ENCODE measurements at places on chromosomes 2 and 18.

- no peak for DNase-seq
Measured at GRCh38 chr18:22434973-22435608, 17.4 kb upstream of the CTAGE1 start.

DNA sequence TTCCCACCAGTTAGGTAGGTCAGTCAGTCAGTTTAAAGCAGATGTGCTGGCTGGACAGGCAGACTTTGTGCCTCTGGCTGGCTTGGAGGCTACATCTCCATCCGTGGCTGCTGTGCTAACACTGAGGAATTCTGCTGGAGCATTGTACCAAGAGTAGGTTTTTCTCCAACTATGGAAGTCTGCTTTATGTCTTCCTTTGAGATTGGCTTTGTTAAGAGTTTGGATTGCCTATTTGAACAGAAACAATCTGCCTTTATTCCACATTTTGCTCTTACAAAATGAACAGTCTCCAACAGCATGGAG, 46.7 kb downstream of the WDR75 start:
- no peak for DNase-seq

- DNase-seq, result no peak
Measured at GRCh38 chr2:170813611-170814532, 2.8 kb upstream of the GAD1 start.

GRCh38 chr18:46649071-46649862, 7.8 kb downstream of the LOXHD1 start:
- no peak for DNase-seq

DNA sequence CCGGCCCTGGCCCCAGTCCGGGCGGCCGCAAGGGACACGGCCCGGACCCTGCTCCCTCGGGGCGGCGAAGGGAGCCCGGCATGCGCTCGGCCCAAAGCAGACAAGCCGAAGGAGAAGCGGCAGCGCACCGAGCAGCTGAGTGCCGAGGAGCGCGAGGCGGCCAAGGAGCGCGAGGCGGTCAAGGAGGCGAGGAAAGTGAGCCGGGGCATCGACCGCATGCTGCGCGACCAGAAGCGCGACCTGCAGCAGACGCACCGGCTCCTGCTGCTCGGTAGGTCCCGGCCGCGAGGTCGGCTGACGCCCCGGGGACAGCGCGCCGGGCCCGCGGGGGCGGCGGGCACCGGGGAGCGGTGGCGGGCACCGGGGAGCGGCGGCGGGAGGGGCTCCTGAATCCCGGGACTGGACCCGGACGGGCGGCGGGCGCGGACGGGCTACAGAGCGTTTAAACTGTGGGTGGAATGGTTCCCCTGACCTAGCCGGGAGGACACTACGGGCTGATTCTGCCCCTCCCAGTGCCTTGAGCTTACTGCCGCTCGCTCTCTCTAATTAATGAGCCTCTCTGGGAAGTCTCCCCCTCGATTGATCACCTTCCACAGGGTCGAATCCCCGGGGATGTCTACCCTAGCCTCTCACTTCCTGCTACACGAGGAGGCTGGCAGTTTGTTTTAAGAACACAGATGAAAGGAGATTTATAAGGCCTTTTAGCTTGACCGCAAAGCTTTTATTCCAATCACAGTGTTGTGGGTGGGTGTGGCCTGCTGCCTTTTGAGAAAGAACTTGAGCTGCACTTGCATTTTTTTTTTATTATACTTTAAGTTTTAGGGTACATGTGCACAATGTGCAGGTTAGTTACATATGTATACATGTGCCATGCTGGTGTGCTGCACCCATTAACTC, 853 bp downstream of the GNAL start:
- DNase-seq, result no peak

DNA sequence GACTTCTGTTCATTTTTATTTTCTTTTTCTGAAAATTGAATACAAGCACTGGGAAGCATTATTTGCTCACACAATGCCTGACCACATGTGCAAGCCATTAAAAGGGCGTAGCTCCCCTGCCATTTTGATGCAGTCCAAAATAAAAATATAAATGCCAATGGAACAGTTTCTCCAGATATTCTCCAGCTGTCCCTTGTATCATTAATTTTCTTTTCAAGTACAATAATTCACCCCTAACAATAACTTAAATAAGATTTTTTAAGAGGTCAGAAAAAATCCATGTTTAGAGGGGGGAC, 168.0 kb downstream of the TMEFF2 start:
- DNase-seq, result no peak

DNA sequence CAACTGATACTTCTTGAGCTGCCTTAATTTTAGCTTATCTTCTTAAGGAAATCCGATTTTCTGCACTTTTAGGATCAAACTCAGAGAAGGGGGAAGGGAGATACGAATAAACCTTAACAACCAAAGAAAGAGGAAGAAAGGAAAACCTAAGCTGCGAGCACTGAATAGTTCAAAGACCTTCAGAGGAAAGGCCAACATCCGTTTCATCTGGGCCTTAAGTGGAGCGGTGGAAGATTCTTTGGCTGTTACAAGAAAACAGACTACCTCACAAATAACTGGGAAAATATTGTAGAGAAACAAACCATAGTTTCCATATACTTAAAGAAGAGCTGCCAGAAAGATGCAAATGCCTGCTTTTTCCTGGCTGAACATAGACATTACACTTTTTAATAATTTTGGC, 43.6 kb downstream of the VIT start:
- DNase-seq, result no peak

DNA sequence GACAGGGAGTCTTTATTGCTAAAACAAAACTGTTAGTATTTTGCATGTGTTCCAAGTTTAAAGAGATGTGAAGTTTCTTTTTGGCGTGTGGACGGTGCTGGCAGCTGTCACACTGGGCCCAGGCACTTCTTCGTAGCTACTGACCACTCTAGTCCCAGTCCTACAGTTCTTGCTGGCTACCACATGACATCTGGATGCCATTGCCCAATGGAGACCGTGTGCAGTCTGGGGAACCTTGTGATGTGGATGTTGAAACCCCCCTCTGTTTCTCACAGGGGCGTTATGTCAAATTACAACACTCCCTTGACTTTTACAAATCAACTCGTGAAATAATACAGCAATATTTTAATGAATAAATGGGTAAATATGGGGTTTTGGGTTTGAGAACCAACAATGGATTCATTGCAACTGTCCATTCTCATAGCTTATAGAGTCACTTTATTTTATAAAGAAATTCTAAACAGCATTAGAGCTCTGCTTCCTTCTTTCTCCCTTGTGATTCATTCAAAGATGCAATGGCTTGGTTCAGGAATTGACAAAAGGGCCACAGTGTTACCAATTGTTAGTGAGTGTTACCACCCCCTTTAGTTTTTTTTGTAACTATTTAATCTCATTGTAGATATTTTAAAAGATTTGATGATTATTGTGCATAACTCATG, 1.2 kb downstream of the GPD2 start:
- DNase-seq, result no peak

- no peak for DNase-seq
Measured at GRCh38 chr2:27664154-27664574, 475 bp downstream of the SLC4A1AP start.

DNA sequence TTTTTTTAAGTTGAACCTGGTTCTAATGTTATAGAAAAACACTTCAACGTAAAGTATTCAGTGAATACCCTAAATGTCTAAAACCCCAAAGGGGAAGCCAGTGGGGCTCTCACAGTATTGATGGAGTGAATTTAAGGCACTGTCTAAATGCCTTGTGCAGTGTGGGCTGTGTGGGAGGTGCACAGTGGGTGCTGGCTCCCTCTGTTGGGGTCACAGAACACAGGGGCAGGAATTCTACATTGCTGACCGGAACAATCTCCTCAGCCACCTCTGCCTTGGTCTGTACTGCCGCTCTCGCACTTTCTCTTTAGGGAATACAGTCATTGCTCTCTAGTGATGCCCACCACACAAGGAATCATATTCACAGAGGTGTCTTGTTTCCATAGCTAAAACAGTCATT, 45.4 kb downstream of the SPRED2 start:
- no peak for DNase-seq

GRCh38 chr2:61949714-61950560, 44.5 kb downstream of the COMMD1 start:
- no peak for DNase-seq

DNA sequence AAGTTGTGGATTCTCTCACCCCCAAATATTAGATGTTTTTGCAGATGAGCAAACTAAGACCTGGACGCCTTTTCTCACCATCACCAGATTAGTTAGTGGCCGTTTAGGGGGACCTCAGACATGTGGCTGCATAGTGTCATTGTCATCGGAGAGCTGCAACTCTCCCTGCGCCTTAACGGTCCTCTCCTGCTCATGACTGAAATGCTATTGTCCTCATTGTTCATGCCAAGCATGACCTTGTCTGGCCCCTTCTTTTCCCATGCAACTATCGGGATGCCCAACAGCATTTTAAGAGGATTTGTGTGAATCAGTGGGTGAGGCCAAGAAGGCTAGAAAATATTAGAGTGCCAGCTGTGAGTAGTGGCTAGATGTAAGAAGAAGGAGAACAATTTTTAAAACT, 174.2 kb downstream of the SOCS6 start:
- no peak for DNase-seq

DNA sequence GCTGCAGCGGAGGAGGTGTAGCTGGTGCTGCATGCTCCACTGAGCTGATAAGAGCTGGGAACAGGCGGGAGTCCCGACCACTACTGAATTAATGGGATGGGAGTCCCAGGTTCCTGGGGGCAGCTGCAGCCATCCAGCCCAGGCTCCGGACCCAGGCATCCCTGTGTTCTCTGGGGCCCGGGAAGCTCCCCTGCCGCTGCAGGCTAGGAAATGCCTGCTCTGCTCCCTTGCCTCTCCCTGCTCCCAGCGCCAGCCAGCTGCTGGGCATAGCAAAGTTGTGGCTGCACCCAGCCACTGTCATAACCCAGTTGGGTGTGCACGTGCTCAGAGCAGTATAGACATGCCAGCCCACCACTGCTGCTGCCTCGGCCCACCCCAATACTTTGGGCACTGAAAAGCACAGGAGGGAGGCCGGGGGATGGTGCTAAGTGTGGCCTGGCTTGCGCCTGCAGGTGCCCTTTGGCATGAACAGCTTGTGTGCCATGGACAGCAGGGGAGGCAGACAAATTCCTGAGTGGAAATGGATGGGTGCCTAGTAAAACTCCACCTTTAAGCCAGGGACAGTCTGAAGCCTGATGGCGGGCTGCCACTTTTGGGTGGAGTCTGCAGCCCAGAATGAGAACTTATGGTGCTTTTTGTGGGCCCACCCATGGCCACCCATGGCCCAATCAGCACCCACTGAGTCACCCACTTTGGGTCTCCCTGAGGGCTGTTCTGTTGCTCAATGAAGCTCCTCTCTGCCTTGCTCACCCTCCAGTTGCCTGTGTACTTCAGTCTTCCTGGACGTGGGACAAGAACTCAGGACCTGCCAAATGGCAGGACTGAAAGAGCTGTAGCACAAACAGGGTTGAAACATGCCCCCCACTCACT, 219.3 kb upstream of the TMEFF2 start:
- no peak for DNase-seq

GRCh38 chr2:135096665-135097446, 44.8 kb downstream of the RAB3GAP1 start:
- no peak for DNase-seq

DNA sequence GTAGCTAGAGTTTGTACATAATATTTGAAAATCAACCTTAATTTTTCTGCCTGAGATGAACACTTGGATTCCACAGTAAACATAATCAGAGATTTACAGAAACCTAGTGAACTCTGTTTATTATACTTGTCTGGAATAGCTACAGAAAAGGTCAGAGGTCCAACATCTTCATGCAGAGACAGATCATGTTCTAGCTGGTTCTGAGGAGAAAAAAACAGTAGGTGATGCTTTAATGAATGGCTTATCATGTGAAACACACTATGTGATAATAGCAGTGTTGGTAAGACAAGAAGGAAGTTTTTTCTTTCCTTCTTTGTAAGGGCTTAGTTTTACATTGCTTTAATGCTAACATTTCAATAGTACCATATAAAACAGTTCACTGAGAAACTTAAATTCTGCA, 846.4 kb upstream of the ZEB2 start:
- no peak for DNase-seq

GRCh38 chr2:113741091-113741490, 15.4 kb downstream of the SLC35F5 start:
- no peak for DNase-seq

- no peak for DNase-seq
Measured at GRCh38 chr2:27809761-27810241, 38.3 kb downstream of the MRPL33 start.

- DNase-seq, result no peak
Measured at GRCh38 chr18:68121826-68122225, 593.1 kb downstream of the TMX3 start.

DNA sequence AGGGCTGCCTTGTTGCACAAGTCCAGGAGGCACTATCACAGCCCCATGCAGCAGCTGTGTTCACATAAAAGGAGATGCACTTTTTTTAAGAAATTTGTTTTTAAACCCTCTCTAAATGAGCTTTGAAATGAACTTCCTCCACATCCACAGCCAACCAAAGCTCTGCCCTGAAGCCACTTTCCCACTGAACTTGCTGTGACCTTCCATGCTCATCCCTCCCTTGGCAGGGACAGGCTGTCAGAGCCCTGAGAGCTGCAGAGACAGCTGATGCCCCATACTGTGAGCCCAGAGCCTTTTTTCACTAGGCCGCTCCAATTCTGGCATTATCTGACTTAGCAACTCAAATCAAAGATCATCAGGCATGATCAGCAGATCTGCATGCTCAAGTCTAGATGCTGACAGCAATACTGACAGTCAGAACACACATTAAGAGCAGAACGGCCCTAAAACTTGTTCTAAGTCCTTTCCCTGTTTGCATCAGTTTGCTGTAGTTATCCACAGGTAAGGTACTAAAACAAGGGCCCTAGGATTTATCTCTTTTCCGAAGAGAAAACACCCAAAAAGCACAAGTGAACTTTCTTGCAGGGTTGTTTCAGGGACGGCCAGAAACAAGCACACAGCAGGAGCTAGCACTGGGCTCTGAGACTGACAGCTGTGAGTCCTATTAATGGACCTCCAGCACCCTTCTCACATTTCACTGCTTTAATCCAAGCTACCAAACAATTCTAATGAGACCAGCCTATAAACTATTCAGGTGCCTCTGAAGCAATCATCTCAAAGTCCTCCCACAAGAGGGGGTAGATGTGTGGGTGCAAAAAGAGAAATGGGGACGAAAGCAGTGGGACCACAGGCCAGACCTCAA, 34.9 kb downstream of the RNU4ATAC start:
- DNase-seq, result no peak

DNA sequence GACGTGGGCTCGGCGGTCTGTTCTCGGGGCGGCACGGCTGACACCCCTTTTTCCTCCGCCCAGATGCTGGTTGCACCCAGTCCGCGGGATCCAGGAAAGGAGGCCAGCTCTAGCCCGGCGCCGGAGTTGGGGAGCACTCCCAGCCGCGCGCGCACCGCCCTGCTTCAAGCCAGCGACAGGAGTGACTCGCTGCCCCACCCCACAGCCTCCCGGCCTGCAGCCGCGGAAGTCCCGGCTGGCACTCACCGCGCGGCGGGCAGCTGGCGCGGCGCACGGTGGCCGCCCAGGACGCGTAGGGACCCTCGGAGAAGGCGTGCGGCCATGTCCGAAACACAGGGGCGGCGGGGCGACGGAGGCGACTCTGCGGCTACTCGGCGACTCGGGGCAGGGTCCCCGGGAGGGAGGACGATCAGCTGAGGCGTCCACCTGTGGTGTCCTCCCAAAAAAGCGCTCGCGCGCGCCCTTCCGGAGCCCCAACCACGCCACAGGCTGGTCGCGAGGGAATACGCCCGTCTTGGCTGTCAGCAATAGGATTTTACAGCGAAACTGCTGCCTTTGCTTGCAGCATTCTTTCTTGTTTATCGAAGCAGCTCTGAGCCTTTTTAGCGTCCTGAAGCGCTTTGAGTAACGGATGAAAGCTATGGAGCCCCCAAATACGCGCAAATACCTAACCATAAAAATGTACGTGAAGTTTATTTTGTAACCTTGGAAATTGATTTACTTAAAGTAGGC, at the start of gene ACADL:
ACADL (minus strand) TSS at position 507 of the 732 bp plus-strand sequence; CDS start at position 323, 184 bp downstream.
- no peak for DNase-seq

- no peak for DNase-seq
Measured at GRCh38 chr2:185145316-185146121, 547.2 kb downstream of the ZNF804A start.

Data from CD4-positive, alpha-beta T cell treated with Interleukin-10 for 1 hour (primary cell).